ENCODE measurements at places on chromosomes 1 and 21. TPM values are rescaled to one million over a fixed set of nuclear protein-coding genes. Genes with fewer than 3 reads are reported as not detected.

Gene VWA5B1
- total RNA-seq: 0.04 TPM

Gene LIPI
- total RNA-seq: not detected

DNA sequence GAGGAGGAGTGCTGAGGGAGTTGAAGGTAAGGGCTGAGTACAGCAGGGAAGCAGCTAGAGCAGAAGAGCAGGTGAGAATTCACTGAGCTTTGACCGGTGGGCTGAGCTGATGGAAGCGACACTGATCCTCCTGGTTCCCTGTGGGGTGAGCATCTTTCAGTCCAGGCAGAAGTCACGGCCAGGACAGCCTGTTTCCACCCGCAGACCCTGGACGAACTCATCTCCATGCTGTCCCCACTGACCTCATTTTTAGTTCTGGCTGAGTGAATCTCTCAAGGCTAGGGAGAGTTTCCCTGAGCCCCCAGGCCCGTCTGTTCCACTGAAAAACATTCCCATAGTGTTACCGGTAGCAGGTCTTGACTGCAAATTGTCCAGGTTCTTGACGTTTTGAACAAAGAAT, 31.5 kb downstream of the FAM163A start:
- no peak for DNase-seq

Gene JTB
- 105 TPM for total RNA-seq

Gene C1orf105
- 105 TPM for total RNA-seq

GRCh38 chr1:110615548-110616130, 9.5 kb upstream of the KCNA2 start:
- DNase-seq: peak; percentile 78

DNA sequence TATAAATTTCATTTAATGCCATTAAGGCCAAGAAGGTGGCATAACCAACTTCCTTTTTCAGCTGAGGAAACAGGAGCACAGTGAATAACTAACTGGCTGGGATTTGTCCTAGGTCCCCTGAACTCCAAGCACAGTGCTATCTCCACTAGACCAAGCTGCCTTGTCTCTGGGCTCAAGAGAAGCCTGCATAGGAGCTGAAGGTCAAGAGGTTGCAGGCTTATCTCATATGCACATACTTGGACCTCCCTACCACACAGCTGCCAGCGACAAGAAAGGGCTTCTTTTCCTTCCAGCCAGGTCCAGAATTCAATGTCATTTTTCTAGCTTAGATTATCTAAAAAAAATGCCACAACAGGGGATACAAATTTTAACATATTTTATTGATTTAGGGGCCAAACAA, 27.1 kb downstream of the AK2 start:
- DNase-seq: no peak

DNA sequence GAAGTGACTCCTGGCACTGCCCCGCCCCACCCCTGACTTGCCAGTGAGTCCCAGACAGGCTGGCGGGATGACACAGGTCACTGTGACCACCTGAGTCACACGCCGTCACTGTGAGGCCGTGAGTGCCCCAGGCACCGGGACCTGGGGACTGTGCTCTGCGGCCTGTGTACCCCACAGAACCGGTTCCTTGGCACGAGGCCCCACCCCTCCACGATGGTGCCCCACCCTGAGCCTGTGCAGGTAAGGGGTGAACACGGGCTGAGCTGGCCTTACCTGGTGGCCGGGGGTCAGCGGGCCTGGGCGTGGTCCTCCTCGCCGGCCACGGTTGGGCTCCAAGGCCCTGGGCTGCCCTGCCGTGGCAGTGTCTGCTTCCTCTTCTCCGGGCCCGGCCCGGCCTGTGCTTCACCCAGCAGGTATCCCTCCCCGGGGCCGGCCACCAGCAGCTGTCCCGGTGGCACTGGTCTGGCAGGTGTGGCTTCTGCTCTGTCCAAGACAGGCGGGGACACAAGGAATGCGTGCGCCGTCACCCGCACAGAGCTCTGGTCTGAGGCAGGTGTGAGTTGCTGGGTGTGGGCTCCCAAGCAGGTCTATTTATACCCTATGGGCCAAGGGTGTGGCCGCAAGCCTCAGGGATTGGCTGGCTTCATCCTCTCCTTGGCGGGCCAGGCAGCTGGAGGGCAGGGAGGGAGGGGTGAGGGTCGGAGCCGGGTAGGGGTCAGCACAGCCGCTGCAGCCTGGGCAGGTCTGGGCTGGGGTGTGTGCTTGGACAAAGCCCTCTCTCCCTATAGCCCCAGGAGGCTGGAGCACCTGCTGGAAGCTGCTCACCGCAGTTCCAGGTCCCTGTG, at the start of gene RNF223:
RNF223 (minus strand) TSS at position 564 of the 845 bp plus-strand sequence. CDS start 1,740 bp downstream, outside the sequence.
- peak; percentile 50 for DNase-seq

Gene GSTM5
- 19.4 TPM for total RNA-seq

DNA sequence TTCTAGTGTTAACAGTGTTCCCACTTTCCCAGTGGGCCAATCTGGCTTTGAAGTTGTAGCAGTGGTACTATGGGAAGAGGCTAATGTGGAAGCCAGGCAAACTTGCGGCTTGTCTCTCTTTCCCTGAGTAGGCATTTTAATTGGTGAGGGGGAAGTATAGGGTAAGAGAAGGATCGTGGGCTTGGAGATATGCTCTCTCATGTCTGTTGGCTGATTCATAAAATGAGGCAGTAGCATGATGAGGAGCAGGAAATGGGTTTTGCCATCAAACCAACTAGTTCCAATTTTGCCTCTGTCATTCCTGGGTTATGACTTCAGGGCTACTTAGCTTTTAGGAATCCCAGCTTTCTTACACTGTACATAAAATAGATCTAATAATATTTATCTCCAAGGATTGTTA, 12.1 kb downstream of the C8A start:
- no peak for DNase-seq

Gene NDUFS5
- total RNA-seq: 452 TPM

- DNase-seq: peak; percentile 23
These were observed 298.3 kb downstream of the PDE4B start for GRCh38 chr1:66090859-66091457.

- peak; percentile 9 for DNase-seq
These were observed 269.5 kb downstream of the HHAT start for GRCh38 chr1:210598135-210598652.
